Stimulated activated CD4-positive, alpha-beta T cell treated with anti-CD3 and anti-CD28 coated beads, Interleukin-1b, Interleukin-23, amount 100 ng/mL, for 1 hour (primary cell): ENCODE measurements at places on chromosomes 4 and X.
A peak's percentile ranks its signal among the peaks of the same experiment; 100 is the strongest.

GRCh38 chr4:16582526-16582925 is 315.9 kb downstream of the LDB2 start:
- no peak for DNase-seq

GRCh38 chr4:168639914-168640313 is 143.1 kb downstream of the PALLD start:
- DNase-seq: no peak

DNA sequence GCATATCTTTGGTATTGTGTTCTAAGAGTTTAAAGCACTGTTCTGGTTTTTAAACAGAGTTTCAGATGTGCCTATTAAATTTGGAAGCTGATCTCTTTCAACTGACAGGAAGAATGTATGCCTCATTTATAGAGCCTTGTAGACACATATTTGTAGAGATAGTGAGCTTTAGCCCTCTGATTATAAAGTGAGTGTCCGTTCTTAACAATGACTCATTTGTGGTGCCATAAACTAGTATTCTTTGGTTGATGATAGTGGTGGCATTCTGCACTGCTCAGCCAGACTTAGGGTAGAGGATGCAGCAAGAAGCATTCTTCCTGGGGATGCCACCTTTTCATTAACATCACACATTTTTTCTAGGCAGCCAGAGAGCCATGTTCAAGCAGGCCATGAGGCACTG is 121.7 kb downstream of the TLL1 start:
- no peak for DNase-seq

GRCh38 chr4:85067342-85067741 is 100.9 kb upstream of the WDFY3 start:
- DNase-seq: no peak

GRCh38 chr4:83629945-83630721 is 94.2 kb downstream of the GPAT3 start:
- DNase-seq: no peak

DNA sequence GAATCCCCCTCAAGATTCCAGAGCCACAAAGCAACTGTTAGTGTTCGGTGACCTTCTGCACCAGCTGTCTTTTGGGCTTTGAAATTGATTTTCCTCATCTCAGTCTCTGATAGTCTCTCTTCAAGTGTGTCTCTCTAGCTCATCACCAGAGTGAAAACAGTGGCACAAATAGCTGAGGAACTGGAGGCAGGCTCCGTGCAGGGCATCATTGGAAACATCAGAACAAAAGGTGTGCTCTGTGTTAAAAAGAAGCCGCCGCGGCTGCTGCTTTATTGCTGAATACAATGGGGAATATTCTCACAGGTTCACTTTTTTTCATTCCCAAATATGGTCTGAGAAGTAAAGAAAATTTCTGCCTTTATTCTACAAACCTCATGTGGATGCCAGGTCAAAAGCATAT is 297.5 kb downstream of the DCTD start:
- DNase-seq: no peak

GRCh38 chr4:6472387-6473263 is at the start of gene PPP2R2C:
PPP2R2C (minus strand) TSS chr4:6472614; CDS start chr4:6472229, 385 bp downstream.
- DNase-seq: no peak

DNA sequence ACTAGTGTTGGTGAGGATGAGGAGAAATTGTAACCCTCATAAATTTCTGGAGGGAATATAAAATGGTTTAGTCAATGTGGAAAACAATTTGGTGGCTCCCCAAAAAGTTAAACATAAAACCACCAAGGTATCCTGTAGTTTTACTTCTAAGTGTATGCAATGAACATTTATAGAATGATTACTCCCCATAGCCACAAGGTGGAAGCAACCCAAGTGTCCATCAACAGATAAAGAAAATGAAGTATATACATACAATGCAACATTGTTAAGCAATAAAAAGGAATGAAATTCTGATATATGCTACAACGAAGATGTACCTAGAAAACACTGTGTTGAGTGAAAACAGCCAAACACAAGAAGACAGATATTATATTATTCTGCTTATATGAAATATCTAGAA is 569.1 kb upstream of the GRID2 start:
- DNase-seq: no peak

DNA sequence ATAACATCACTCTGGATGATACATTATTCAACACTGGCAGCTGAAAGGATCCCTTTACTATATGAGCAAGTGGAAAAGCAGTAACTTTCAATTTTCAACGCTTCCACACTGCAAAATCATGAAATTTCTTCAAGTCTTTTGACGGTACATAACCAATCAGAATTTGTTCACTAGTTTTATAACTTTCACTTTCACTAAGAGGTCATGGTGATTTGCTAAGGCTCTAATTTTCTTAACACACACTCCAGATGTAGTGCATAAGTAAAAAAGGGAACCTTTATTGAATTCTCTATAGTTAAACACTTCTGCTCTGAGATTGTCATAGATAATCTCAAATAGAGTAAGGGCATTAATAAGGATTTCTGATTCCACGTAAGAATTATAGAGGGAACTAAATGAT is 4.1 kb downstream of the ARMCX2 start:
- DNase-seq: no peak

- no peak for DNase-seq
These were observed 5.9 kb upstream of the GK2 start for GRCh38 chr4:79413886-79414285.

- peak; percentile 56 for DNase-seq
These were observed 28.7 kb downstream of the CLDN34 start for GRCh38 chrX:9995855-9996339.

DNA sequence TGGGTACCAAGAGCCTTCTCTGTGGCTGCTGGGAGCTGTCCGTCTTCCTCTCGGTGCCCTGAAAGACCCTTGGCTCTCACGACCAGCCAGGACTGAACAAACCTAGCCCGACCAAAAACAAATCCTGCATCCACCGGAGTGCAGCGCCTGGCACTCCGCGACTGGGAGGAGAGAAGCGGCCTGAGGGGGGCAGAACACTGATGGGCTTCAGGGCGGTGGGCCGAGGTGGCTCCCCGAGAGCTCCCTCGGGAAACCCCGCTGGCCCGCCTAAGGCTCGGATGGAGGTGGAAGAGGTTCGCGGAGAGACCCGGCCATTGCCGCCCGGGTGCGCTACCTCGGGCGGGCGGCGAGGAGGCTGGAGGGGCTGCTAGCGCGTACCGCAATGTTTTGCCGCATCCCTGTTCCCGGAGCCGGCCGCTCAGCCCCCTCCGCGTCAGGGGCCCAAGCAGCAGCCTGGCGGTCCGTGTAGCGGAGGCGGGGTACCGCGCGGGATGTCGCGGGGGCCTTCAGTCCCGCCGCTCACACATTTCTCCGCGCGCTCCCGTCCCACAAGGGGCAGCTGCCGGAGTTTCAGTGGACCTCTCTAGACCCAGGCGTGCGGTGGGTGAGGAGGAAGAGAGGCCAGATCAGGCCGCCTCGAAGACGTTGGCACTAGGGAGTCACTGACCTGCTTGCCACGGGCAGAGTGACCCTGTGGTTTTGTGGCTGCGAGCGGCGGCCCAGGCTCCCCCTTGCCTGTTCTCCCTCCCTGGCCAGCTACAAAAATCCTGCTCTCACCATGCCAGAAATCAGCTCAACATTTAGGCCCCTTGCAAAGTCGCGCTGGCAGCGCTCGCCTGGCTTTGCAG is 2.2 kb downstream of the SLITRK4 start:
- no peak for DNase-seq

DNA sequence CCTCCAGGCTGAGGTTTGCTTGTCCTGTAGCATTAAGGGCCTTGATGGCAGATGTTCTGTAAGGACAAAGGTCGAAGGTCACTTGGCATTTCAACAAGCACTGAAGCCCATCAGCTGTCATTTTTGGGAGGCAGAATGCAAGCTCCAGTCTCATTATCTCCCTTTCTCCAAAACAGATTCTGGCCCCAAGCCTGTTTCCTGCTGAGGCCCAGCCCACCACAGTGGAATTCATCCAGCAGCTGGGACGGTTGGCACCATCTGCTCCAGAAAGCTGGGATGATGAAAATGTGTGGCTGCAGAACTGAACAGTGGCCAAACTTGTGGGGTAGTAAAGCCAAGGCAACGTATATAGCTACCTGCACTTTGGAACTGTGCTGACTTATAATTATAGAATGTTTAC is 17.7 kb upstream of the PPEF2 start:
- no peak for DNase-seq

GRCh38 chrX:3076416-3076991 is 35.2 kb downstream of the ARSF start:
- DNase-seq: no peak

- no peak for DNase-seq
These were observed 3.2 kb upstream of the TLR10 start for GRCh38 chr4:38785901-38786402.

GRCh38 chrX:22110729-22111494 is 78.8 kb downstream of the PHEX start:
- DNase-seq: no peak

GRCh38 chrX:151713849-151714248 is 2.0 kb upstream of the FATE1 start:
- no peak for DNase-seq

DNA sequence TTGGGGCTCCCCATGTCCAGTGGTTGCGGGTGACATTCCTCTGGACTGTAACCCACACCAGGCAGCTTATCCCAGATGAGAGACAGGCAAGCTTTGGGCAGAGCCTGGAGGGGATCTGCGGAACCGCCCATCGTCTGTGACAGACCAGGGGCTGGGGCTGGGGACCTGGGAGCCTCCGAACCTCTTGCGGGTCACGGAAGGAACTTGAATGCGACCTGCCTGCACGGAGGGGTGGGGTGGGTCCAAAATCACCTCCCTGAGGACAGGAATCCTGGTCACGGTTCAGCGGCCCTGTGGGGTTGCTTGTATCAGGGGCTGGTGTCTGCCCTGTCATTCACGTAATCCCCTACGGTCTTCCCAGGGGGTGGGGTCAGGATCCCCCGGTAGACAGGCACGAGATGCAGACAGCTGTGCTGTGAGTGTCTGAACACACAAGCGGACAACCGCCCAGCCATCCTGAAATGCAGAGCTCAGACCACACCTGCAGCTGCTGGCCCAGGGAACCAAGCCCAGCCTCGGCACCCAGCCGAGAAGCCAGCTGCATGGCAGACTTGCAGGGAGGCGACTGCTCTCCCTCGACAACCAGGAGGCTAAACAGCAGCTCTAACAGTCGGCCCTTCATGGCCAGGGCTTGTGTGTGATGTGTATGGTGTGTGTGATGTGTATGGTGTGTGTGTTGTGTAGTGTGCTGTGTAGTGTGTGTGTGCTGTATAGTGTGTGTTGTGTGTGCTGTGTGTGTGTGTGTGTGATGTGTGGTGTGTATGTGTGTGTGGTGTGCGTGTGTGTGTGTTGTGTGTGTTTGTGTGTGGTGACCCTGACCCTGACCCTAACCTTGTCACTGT is 105.9 kb upstream of the ADRA2C start:
- no peak for DNase-seq

DNA sequence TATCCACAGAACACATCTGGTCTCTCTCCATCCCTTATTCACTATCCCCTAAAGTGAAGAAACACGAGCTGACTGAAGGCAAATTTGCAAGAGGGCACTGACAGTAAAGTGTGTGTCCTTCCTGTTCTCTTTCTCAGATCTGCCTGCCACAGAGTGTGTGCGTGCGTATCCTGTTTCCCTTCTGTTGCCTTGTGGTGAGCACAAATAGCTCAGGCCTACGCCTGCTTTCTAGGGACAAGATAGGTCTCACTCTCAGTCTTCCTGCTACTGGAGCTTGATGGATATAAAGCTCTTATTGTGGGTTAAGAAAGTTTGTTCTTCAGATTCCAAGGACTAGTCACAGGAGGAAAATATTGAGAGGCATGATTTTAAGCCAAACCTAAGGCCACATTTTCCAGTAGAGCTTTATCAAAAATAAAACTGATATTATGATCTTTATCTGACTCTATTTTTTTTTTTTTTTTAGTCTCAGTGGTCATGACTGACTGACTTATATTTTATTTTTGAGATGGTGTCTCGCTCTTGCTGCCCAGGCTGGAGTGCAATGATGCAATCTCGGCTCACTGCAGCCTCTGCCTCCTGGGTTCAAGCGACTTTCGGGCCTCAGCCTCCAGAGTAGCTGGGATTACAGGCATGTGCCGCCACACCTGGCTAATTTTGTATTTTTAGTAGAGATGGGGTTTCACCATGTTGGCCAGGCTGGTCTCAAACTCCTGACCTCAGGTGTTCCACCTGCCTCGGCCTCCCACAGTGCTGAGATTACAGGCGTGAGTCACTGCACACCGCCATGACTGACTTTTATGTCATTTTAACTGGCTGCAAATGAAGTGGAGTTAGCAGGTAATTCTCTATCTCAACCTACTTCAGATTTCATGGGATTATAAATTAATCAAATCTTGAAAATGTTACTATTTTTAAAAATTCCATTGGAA is 140.3 kb upstream of the SH3RF1 start:
- no peak for DNase-seq

- no peak for DNase-seq
These were observed 518.7 kb downstream of the C4orf33 start for GRCh38 chr4:129614611-129615010.

- DNase-seq: no peak
These were observed 19.6 kb upstream of the FGF16 start for GRCh38 chrX:77427611-77428010.

- no peak for DNase-seq
These were observed 158.2 kb upstream of the DDIT4L start for GRCh38 chr4:100348473-100348872.

GRCh38 chrX:132489578-132490419 is 961 bp upstream of the MBNL3 start:
- DNase-seq: no peak

DNA sequence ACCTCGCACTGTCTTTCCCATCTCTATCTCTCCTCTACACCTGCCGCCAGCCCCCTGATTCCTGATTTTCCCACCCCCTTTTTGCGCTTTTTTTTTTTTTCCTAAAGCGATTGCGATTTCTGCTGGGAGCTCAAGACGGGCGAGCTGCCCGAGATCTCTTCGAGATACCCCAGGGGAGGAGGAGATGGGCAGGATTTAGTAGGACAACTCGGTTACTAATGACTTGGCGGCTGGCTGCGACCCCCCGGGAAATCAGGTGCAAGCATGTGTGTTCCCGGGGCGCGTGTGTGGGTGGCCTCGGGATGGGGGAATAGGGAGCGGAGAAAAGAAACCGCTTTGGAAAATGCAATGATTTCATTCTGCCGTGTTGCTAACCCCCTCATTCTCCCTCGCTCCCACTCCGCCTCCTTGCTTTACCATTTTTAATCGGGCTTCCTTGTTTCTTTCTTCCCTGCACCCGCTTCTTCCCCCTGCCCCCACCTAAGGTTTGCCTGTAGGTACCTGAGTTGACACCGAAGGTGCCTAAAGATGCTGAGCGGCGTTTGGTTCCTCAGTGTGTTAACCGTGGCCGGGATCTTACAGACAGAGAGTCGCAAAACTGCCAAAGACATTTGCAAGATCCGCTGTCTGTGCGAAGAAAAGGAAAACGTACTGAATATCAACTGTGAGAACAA is 4.4 kb downstream of the SLITRK2 start:
- no peak for DNase-seq

- no peak for DNase-seq
These were observed 642.2 kb upstream of the DIPK2B start for GRCh38 chrX:45842926-45843315.
